Anterior cingulate cortex (tissue), 58 donors: ENCODE measurements at places on chromosomes 11 and 22.

DNA sequence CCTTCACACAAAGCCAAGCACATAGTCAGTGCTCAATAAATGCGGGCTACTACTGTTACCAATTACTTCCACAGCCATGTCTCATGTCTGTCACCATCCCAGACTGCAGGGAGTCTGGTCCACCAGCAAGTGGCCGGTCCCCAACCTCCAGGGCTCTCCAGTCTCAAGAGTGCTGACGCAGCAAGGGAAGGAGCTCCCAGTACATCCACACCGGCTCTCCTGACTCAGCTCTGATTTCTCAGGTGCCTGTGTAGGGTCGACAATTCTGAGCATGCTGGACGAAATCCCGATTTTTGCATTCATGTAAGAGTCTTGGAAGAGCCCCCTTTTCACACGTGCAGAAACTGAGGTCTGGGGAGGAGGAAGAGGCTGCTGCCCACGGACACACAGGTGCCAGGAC is 10.3 kb upstream of the NEFH start:
- no peak for DNase-seq

GRCh38 chr22:31935961-31936635 is 8.2 kb upstream of the YWHAH start:
- no peak for DNase-seq

- DNase-seq: no peak
Observed at GRCh38 chr22:37229012-37229804, 14.9 kb downstream of the RAC2 start.

- DNase-seq: no peak
Observed at GRCh38 chr22:41429232-41429950, 17.2 kb downstream of the TOB2 start.
